ENCODE measurements at places on chromosomes 3 and 15. TPM values are rescaled to one million over a fixed set of nuclear protein-coding genes. Genes with fewer than 3 reads are reported as not detected.

NXPE3 gene
- 26.9 TPM for total RNA-seq

SLTM gene
- total RNA-seq, result 67.2 TPM

FAM174B gene
- total RNA-seq, result 1.0 TPM

RSL24D1 gene
- 117 TPM for total RNA-seq

CAMKV gene
- total RNA-seq, result not detected

- peak; percentile 8 for DNase-seq
Observed at GRCh38 chr15:62691008-62691407, 351.5 kb upstream of the TPM1 start.

DNA sequence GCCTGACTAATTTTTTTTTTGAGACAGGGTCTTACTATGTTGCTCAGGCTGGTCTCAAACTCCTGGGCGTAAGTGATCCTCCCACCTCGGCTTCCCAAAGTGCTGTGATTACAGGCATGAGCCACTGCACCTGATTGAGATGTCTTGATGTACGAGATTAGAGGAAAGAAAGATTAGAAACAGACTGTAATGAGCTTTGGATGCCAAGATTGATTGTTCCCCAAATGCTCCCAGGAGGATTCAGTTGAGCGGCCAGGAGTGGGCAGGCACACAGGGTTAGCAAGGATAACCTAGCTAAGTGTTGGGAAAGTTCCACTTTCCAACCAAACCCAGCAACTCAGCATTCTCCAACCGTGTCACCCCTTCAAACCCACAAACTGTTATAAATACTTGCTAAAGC lies 63.7 kb downstream of the SRGAP3 start:
- DNase-seq, result no peak

DNA sequence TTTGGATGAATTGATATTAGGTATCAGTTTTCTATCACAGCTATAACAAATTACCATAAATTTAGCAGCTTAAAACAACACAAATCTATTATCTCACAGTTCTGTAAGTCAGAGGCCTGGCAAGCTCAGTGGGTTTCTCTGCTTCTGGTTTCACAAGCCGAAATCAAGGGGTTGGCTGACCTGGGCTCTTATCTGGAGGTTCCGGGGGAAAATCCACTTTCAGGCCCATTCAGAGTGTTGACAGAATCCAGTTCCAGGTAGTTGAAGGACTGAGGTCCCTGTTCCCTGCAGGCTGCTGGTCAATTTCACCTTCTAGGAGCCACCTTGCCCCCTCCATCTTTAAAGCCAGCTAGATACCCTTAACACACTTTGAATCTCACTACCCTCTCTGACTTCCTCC lies 11.1 kb upstream of the HHATL start:
- no peak for DNase-seq

DNA sequence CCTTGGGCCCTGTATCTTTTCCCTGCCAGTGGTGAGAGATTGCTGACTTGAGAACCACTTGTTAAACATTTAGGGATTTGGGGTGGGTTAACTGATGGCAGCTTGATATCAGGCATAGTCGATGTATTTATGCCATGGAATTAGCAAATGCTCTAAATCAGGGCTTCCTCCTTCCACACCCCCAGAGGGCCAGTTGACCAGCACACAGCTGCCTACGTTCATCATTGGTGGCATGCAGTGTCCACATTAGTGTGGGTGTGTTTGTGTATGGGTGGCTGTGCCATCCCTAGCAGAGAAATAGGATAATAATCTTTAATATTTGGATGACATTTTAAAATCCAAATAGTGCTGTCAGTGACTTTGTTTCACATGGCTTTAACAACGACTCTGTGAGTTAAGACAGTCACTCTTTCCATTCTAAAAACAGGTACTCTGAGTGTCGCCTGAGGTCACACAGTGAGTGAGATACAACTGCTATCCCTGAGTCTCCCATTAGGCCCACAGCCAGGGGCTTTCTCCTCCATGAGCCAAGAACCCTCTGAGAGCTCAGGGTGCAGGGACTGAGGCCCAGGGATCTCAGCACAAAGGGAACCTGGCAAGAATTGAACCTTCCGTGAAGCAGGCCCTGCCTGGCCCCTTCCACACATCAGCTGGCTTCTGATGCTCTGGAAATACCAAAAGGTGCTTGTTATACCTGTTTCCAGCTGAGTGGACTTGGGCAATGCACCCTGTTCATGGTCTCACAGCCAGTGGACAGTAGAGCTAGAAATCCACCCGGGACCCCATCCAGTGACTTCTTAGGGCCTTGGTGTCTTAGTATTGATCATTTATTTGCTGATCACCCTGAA lies 4.3 kb upstream of the LTF start:
- DNase-seq, result no peak

- no peak for DNase-seq
Observed at GRCh38 chr15:68551296-68551635, 27.5 kb upstream of the CORO2B start.

DNA sequence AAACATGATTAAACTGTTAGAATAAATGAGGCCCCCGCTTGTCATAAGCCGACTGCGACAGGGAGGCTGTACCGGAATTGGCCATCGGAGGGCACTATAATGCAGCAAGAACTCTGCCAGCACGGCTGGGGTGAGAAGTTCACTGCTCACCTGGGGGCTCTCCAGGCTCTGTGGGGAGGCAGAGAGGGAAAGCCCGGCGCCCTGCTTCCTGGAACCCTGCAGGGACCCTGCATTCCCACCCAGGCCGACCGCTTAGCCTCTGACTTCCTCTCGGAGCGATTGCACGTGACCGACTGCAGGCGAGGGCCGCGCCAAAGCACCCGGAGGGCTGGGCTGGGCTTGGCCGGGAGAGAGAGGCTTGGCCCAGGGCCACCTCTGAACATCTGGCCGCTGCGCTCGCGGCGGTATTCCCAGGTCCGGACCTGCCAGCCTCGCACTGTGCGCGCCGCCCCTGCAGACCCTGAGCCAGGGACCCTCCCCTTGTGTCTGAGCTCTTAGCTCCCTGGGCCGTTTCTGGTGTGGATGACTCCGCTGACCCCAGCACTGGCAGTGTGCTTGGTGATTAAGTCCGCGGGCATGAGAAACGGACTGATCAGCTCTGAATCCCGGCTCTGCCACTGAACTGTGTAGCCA lies 26.2 kb downstream of the DRD3 start:
- peak; percentile 78 for DNase-seq

DNA sequence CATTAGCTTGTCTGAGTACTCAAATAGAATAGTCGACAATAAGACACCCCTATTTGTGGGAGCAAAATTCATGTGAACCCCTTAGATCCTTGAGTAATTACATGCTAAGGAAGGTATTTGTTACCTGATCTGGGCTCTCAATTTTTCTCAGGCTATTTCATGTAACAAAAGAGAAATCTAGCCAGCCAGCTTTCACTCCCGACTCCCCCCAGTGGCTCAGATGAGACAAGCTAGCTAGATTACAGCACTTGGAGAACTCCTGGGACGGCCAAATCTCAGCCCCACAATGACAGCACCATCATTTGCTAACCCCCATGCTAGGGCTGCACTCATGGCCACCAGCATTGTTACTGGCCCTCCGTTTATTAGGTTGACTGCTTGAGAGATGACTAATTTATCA lies 41.3 kb downstream of the GLDN start:
- peak; percentile 39 for DNase-seq

DNA sequence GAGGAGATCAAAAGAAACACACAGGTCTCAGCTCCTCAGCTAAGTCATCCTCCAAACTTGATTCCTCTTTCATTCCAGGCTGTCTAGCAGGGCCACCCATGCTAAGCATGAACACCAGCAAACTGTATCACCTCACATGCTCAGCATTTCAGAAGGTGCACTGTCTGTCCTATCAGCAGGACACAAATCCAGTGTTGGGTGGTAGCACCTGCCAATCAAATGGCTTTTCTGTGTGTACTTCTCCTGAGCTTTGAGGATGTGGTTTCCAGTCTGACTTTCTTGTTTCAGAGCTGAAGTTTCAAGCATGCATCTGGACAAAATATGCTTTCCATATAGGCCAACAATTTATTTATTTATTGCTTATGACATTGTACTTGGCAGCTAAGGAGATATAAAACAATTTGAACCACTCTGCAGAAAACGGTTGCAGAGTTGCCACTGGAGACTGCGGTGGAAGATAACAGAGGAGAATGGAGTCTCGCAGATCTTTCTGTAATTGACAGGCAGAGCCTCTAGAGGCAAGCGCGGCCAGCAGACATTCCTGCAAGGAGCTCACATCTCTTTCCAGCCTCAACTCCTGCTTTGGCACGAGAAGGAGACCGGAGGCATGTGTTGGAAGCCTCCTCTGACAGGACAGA lies 167.1 kb upstream of the WNT5A start:
- no peak for DNase-seq

- peak; percentile 68 for DNase-seq
Observed at GRCh38 chr3:69406163-69406562, 20.3 kb upstream of the FRMD4B start.

GRCh38 chr3:87361271-87361670 lies 84.9 kb upstream of the POU1F1 start:
- DNase-seq, result no peak

DNA sequence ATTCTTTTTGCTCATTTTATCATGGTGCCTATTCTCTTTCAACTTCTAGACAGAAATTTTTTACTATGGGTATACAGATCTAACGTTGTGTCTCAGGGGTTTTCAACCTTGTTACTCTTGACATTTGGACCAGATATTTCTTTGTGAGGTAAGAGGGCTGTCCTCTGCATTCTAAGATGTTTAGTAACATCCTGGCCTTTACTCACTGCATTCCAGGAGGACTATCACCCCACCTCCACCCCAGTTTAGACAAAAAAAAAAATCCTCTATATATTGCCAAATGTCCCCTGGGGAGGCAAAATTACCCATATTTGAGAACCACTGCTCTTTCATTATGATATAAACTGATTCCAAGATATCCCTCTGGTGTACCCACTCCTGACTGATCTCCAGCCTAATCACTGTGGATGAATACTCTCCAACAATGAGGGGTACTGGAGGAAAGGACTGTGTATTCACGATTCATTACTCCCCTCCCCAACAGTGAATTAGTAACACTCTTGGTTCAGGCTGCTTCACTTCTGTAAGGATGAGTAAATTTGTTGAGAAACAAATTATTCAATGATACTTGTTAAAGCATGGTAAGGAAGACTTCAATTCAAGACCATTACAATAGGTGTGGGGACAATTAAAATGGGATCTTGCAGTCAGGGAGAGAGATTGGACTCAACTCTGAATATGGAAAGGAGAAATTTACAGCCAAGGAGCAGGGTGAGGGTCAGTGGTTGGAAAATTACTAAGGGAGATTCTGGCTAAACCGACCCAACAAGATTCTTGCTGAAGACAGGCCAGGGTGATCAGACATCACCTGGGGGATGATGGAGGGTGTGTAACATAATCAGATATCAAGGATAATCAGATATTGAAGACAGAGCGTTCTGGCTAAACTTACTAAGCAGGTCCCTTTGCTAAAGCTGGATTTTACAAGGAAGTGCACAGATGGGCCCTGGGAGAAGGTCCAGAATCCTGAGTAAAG lies 123.8 kb upstream of the DAZL start:
- DNase-seq, result no peak

- peak; percentile 99 for DNase-seq
Observed at GRCh38 chr15:43150191-43150929, 17.0 kb downstream of the TMEM62 start.

GRCh38 chr3:72601983-72602750 lies 246.1 kb downstream of the SHQ1 start:
- no peak for DNase-seq

GRCh38 chr15:83585601-83586335 lies 68.2 kb upstream of the ADAMTSL3 start:
- no peak for DNase-seq

- DNase-seq, result no peak
Observed at GRCh38 chr3:123459862-123460261, 11.0 kb upstream of the ADCY5 start.
